Articular chondrocyte of knee joint (primary cell): ENCODE measurements at places on chromosomes 5 and 9. TPM values are rescaled to one million over a fixed set of nuclear protein-coding genes. Genes with fewer than 3 reads are reported as not detected.

PCDHGA5 gene
- total RNA-seq: 5.6 and 6.5 TPM in 2 replicates

GABRA1 gene
- not detected in 2 replicates for total RNA-seq

UBTD2 gene
- 47.4 and 51.6 TPM in 2 replicates for total RNA-seq

SH3GL2 gene
- total RNA-seq: 0.11 TPM in 1 of 2 replicates, not detected in the other

BRINP1 gene
- 6.1 and 8.2 TPM in 2 replicates for total RNA-seq

CARTPT gene
- not detected in 2 replicates for total RNA-seq

SHISAL2B gene
- not detected in 2 replicates for total RNA-seq

PURA gene
- total RNA-seq: 39.3 and 53.5 TPM in 2 replicates

IL4 gene
- not detected in 2 replicates for total RNA-seq

ADAMTS16 gene
- total RNA-seq: under 0.01 and 0.26 TPM in 2 replicates

PHF24 gene
- total RNA-seq: 0.11 and 0.26 TPM in 2 replicates

STPG3 gene
- not detected in 2 replicates for total RNA-seq

MATR3 gene
- total RNA-seq: 270 and 332 TPM in 2 replicates

SPINK4 gene
- not detected in 2 replicates for total RNA-seq

FABP6 gene
- total RNA-seq: not detected in 2 replicates

FOXI1 gene
- not detected in 2 replicates for total RNA-seq

LTC4S gene
- 0.86 and 3.4 TPM in 2 replicates for total RNA-seq

OR5C1 gene
- not detected in 2 replicates for total RNA-seq

N4BP3 gene
- 0.26 and 0.32 TPM in 2 replicates for total RNA-seq

DDX4 gene
- not detected in 2 replicates for total RNA-seq

TBCA gene
- total RNA-seq: 124 and 127 TPM in 2 replicates

ADCY2 gene
- 8.1 and 8.8 TPM in 2 replicates for total RNA-seq

TERT gene
- not detected in 2 replicates for total RNA-seq

GRXCR2 gene
- total RNA-seq: not detected in 2 replicates

SH3TC2 gene
- total RNA-seq: 0.65 and 1.5 TPM in 2 replicates

SEMA4D gene
- 1.2 and 1.3 TPM in 2 replicates for total RNA-seq

PPP2R2B gene
- total RNA-seq: 1.8 and 2.5 TPM in 2 replicates

ADAMTSL2 gene
- total RNA-seq: 0.11 and 0.26 TPM in 2 replicates

ABLIM3 gene
- total RNA-seq: 3.0 and 4.0 TPM in 2 replicates

GDNF gene
- 0.13 and 0.43 TPM in 2 replicates for total RNA-seq

F2RL2 gene
- total RNA-seq: under 0.01 TPM in 1 of 2 replicates, not detected in the other

SCGB3A2 gene
- not detected in 2 replicates for total RNA-seq

CCDC127 gene
- 8.1 and 8.2 TPM in 2 replicates for total RNA-seq

PROB1 gene
- 0.76 and 0.78 TPM in 2 replicates for total RNA-seq

SPRY4 gene
- total RNA-seq: 11.9 and 27.2 TPM in 2 replicates

SHOC1 gene
- total RNA-seq: 0.11 and 0.13 TPM in 2 replicates

RAI14 gene
- total RNA-seq: 98.5 and 139 TPM in 2 replicates

SARDH gene
- 4.1 and 9.3 TPM in 2 replicates for total RNA-seq

AIF1L gene
- 0.22 and 0.26 TPM in 2 replicates for total RNA-seq

SLC35D2 gene
- total RNA-seq: 23.7 and 28.2 TPM in 2 replicates

SAXO1 gene
- total RNA-seq: 0.13 and 0.22 TPM in 2 replicates

FBXL7 gene
- total RNA-seq: 18.2 and 25.4 TPM in 2 replicates

PCDHB12 gene
- total RNA-seq: 1.0 and 1.3 TPM in 2 replicates

TAF11L5 gene
- total RNA-seq: not detected in 2 replicates

CCDC69 gene
- 3.9 and 6.1 TPM in 2 replicates for total RNA-seq

PLPP1 gene
- total RNA-seq: 179 and 408 TPM in 2 replicates

MARVELD2 gene
- 3.8 and 4.1 TPM in 2 replicates for total RNA-seq

TCF7 gene
- 0.78 and 1.8 TPM in 2 replicates for total RNA-seq

GPRIN1 gene
- 1.7 and 2.8 TPM in 2 replicates for total RNA-seq

FREM1 gene
- 0.13 and 0.22 TPM in 2 replicates for total RNA-seq

HTR4 gene
- 0.11 TPM in 1 of 2 replicates, not detected in the other for total RNA-seq

SEMA6A gene
- total RNA-seq: 0.32 and 0.39 TPM in 2 replicates

TNFSF8 gene
- total RNA-seq: not detected in 2 replicates

CDK9 gene
- 53.3 and 63.9 TPM in 2 replicates for total RNA-seq

CNTNAP3B gene
- 0.26 and 2.8 TPM in 2 replicates for total RNA-seq

PTPN3 gene
- 9.5 and 10.1 TPM in 2 replicates for total RNA-seq

TMEM171 gene
- total RNA-seq: 3.8 and 6.6 TPM in 2 replicates
